Foreskin keratinocyte (primary cell): ENCODE measurements at places on chromosomes 13 and 19. TPM values are rescaled to one million over a fixed set of nuclear protein-coding genes. Genes with fewer than 3 reads are reported as not detected.

Gene OR7A17
- polyA plus RNA-seq: not detected in 2 replicates

Gene TLE2
- polyA plus RNA-seq: 1.8 and 2.5 TPM in 2 replicates

Gene LILRB1
- not detected in 2 replicates for polyA plus RNA-seq

Gene B3GNT8
- polyA plus RNA-seq: 3.4 and 4.7 TPM in 2 replicates

Gene MYO9B
- polyA plus RNA-seq: 29.1 and 32.6 TPM in 2 replicates

Gene KCNK6
- 22.0 and 27.1 TPM in 2 replicates for polyA plus RNA-seq

Gene WDR88
- polyA plus RNA-seq: not detected in 2 replicates

Gene PLVAP
- not detected in 2 replicates for polyA plus RNA-seq

DNA sequence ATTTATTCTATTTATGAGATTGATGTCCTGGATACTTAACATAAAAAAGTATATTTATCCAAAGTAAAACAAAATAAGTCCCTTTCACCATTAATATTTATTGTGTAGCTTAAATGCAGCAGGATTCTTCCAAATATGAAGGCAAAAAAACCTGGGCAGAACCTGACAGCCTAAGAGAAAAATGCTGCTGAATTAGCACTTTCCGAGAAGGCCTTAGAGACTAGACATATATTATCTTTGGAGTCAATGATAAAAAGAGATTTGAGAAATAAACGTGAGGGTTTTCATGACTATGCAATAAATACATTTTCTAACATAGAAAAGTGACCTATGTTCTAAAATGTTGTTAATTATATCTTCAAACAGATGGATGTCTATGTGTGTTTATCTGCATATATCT, 566.9 kb downstream of the PCDH9 start:
- DNase-seq: no peak

DNA sequence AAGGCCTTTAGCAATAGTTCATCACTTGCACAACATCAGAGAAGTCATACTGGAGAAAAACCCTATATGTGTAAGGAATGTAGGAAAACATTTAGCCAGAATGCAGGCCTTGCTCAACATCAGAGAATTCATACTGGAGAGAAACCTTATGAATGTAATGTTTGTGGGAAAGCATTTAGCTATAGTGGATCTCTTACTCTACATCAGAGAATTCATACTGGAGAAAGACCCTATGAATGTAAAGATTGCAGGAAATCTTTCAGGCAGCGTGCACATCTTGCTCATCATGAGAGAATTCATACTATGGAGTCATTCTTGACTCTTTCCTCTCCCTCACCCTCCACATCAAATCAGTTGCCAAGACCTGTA, 19.8 kb downstream of the ZNF583 start:
- DNase-seq: no peak

- no peak for DNase-seq
Measured at GRCh38 chr19:10421240-10422045, 1.1 kb downstream of the PDE4A start.

- no peak for DNase-seq
Measured at GRCh38 chr13:63175536-63175935, 1759.9 kb upstream of the PCDH20 start.

DNA sequence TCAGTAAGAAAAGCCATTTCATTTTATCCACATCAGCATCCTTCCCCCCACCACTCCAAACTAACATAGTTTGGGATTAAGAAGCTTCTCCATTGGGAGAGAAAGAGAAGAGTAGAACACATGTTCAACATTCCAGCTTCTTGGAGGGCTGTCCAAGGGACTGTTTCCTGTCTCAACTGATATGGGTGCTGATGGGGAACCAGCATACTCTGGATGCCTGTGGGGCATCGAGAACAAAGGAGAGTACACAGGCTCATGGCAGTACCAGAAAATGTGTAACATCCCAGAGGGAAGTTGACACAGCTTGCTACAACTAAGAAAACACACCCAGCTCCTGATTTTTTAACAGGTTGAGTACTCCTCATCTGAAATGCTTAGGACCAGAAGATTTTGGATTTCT, 24.7 kb downstream of the SUCLA2 start:
- DNase-seq: no peak

GRCh38 chr19:46674416-46675178, 13.6 kb upstream of the DACT3 start:
- DNase-seq: no peak

GRCh38 chr13:76773448-76774094, 112.6 kb downstream of the KCTD12 start:
- DNase-seq: no peak

- no peak for DNase-seq
Measured at GRCh38 chr13:98858191-98858590, 105.7 kb upstream of the SLC15A1 start.

DNA sequence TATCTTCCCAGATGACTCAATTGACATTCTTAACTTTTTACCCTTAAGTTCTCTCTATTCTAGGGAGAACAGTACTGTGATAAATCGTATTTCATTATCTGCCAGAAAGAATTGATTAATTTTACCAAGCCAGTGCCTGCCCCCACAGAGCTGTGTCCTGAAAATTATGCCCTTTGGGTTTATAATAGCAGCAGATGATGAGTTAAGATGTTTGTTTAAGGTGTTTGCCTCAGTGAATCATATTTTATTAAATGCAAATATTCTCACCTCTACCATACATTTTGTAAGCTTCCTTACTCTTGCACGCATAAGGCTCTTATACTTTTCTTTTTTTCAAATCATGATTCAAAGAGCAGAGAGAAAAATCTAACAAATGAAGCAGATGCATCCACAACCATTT, 318.6 kb downstream of the DCT start:
- no peak for DNase-seq

DNA sequence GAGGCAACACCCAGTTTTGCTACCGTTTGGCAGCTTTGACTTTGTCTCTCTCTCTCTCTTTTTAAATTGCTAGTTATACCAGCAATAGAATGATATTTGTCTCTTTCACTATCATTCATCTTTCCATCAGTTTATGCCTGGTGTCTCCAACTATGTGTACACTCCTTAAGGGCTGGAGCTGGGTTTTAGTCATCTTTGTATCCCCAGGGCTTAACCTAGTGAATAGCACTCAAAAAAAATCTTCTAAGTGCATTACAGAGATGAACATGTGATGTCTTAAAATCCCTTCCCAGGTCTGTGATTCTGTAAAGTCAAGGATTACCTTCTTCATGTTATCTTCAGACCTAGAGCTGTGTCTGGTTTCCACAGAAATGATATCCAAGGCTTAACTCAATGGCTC, 7.8 kb upstream of the UBL3 start:
- no peak for DNase-seq

DNA sequence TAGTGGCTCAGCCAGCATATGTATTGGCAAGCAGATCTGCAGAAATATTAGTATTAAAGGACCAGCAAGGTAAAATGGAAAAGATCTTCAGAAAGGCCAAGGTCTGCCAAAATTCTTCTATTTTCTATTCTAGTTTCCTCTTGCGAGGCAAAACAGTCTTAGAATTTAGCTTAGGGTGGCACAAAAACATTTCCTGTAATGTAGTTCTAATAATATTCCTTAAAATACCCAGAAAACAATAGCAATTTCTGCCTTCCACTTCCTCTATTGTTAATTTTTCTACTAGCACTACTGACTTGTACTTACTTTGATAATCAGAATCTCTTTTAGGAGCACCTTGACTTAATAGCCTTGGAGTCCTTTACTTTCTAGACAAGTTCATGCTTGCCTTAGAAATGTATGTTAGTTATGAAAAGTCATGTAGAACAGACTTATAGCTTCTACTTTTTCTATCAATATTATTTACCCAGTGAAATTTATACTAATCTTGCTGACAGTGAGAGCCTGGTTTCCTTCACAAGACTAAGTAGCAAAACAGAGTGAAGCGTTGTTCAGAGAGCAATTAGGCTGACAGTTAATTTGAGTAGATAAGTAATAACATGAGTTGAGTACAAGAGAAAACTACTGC, 23.9 kb upstream of the LPAR6 start:
- DNase-seq: peak; percentile 60
